CD4-positive, alpha-beta memory T cell (primary cell): ENCODE measurements at places on chromosomes 2 and 18. TPM values are rescaled to one million over a fixed set of nuclear protein-coding genes. Genes with fewer than 3 reads are reported as not detected.

Gene ASIC4
- 0.22 TPM for total RNA-seq

Gene PLCL1
- total RNA-seq, result 17.6 TPM

Gene NT5DC4
- total RNA-seq, result not detected

Gene RNF152
- 0.20 TPM for total RNA-seq

Gene CD302
- total RNA-seq, result 0.81 TPM

GRCh38 chr2:62398356-62398755 lies 107.6 kb downstream of the TMEM17 start:
- DNase-seq, result no peak

DNA sequence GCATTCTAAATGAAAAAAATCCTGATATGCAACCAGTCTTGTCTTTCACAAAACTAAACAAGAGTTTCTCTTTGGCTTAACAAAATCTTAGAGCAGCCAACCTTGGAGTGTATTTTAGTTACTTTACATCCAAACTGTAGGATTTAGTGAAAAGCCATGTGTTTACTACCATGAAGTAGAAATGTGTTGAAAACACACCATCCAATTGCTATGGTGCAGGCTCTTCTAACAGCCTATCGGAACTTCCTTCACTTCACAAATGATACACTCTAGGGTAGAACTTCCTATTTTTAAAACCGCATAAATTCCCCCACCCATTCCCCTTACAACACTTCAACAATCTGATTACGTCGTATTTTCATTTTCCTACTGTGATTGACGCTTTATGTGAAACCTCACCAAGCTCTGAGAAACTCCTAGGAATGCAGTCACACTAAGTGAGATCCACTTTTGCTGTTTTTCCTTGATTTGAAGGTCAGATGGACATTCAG lies 74.4 kb upstream of the MAP4K4 start:
- DNase-seq, result no peak

DNA sequence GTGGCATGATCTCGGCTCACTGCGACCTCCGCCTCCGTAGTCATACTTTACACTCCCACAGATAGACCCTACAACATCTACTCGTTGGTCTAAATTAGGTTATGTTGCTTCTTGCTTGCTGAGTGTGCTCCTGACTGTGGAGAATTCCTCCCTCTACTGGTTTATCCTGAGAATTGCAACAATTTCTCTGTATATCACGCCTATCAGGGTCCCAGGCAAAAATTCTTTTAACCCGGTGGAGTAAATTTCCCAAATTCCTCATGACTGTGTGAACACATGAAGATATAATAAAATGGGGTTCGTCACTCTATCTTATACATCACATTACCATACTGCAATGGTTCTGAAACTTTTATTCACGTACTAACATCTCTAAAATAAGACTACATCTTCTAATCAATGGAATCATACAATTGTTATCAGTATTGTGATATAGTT lies 156.7 kb downstream of the EVA1A start:
- DNase-seq, result peak; percentile 37

DNA sequence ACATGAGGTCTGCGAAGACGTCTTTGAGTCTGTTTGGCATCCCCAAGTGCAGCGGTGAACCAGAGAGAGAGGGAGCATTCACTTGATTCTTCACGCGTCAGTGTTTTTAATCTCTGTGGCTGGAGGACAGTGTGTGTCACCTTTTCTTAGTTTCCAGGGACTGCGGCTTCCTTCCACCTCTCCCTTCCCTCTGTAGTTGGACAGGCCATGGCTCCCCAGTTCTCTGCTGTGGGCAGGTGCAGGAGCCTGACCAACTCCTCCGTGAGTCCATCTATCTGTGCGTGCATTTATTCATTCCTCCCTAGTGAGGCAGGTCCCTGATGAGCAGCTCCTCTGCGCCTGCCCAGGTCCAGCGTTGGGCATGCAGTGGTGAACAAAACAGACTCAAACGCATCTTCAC lies 42.9 kb downstream of the AGAP1 start:
- no peak for DNase-seq

DNA sequence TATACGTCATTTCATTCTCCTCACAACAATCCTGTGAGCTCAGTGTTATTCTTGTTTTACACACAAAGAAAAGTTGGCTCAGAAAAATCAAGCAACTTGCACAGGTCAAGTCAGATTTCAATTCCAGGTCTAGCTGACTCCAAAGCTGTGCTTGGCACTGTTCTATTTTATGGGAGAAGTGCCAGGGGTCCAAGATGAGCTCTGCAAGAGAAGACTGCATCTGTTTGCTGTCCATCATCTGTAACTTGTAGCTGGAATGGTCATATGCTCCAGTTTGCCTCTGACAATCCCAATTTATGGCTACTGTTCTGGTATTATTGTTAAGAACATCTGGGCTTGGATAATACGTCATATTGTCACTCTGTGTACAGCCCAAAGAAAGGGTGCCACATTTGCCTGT lies 28.9 kb downstream of the KCNF1 start:
- DNase-seq, result no peak

GRCh38 chr18:35750929-35751328 lies 169.4 kb downstream of the GALNT1 start:
- DNase-seq, result no peak

GRCh38 chr2:234135750-234136221 lies 85.3 kb downstream of the SPP2 start:
- peak; percentile 51 for DNase-seq

GRCh38 chr2:239153806-239154591 lies 246.8 kb downstream of the HDAC4 start:
- no peak for DNase-seq

DNA sequence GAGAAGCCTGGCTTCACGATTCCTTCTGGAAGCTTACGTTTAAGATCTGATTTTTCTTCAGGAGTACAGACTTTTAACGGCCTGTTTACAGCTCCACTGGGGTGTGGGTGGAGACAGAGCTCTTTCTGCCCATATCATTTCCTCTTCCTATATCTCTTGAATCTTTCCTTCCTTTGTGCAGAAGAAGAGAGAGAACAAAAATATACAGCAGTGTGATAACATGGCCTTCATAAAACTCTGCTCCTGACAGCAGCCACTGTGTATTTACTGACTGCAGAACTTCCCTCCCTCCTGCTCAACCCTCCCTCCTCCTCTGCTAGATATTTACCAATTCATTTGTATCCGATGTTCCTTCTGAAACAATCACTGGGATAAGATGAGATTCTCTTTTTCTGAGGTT lies 34.1 kb upstream of the REEP1 start:
- DNase-seq, result no peak

GRCh38 chr2:230893338-230893737 lies 28.6 kb downstream of the ITM2C start:
- DNase-seq, result no peak
